Type B pancreatic cell (in vitro differentiated cells): ENCODE measurements at places on chromosomes 3 and 15.

GRCh38 chr15:77017761-77018720 is 23.1 kb downstream of the PSTPIP1 start:
- DNase-seq = no peak

- DNase-seq = no peak
Measured at GRCh38 chr3:48708481-48708889, 8.5 kb downstream of the IP6K2 start.

DNA sequence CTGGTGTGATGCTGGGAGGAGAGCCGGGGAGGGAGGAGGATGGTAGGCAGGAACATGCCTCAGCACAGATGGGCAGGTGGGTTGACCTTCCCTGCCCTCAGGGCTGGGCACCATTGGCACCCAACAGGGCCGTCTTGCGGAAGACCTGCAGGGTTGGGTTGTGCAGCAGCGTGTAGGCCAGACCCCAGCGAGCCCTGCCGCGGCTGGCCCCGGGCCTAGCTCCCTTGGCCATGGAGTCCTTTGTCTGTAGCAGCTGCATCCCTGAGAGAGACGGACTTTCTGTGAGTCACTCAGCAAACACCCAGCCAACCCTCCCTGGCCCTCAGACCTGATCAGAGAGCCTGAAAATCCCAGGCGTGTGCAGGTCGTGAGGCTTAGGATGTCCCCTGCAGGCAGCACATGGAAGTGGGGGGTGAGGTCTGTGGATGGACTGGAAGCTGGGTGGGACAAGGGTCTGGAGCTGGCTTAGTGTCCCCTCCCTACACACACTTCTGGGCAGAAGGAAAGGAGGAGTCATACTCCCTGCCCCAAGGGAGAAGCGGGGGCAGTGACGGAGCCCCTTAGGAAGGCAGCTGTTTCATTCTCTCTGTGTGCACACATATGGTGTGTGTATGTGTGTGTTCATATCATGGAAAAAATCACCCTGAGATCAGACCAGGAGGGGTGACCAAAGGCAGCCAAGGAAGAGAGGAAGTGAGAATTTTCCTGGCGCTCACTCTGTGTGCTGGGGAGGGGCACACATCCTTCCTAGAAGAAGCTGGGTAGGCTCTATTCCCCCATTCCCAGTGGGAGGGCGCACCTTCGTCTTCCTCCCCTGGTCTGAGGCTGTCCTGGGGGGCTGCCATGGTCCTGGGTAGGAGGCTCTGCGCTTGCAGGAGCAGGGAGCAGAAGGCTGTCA is 6.7 kb downstream of the ISLR start:
- no peak for DNase-seq

GRCh38 chr3:133697960-133698359 is 36.2 kb upstream of the TOPBP1 start:
- no peak for DNase-seq
